ENCODE measurements at places on chromosomes 6 and 20.

DNA sequence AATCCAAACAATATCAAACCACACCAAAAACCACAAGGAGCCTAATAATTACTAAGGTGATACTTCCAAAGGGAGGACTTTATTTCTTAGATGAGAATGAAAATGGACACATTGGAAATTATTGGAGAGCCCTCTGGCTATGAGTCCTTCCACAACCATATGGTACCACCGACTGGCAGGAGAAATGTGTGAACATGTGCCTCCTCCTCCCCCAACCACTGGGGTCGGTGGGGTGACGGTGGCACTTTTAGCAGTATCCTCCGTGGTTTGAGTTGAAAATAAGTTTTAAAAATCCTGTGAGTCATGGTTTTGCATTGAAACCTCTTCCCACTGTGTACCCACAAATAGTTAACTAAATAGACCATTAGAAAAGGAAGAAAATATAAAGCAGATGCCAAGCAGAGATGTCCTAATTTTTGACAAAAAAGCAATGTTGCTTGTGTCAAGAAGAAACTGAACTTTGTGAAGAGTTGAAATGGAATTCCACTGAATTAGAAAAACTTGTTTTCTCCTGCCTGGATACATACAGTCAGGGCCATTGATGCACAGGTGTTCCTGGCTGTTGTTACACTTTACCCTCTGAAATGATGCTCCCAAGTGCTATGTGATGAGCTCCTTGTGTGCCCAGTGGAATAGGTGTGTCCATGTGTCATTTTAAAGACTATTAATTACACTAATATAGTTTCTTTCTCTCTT, 3.2 kb downstream of the EDN1 start:
- DNase-seq, result no peak

- no peak for DNase-seq
Observed at GRCh38 chr20:63496596-63497120, 2.2 kb downstream of the EEF1A2 start.

- DNase-seq, result peak; percentile 78
Observed at GRCh38 chr20:31587545-31588389, 17.3 kb upstream of the ID1 start.

DNA sequence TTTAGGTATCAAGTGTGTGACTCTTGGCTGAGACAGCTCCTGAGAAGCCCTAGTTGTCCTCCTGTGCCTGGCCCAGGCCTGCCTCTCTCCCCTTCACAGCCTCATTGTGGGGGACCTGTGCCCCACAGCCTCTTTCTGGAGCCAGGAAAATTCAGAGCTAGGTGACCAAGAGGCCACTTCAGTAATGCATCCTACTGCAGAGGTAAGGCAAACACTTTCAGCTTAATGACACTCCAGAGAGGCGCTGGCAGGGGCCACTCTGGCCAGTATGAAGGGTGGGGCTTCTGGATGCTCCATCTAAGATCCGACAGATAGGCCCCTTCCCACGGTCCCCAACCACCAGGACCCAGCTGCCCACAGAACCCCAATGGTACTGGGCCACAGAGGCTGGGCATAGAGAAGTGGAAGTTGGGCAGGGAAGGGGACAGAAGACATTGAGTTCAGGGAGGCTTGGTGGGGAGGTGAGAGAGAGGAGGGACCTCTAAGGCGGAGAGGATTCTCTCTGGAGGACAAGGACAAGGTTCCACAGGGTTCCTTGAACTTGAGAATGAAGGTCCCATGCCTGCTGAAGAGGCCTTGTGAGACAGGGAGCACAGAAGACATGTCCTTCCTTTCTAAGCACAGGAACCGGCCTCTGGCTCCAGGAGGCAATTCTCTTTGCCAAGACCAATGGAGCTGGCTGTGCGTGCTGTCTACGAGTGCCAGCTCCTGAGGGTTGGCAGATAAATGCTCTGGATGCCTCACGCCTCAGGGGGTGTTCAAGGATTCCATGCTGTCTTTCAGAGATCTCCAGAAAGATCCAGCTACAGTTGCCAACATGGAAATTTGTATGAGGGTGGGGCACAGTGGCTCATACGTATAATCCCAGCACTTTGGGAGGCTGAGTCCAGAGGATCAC, 46.4 kb upstream of the TGM2 start:
- no peak for DNase-seq

GRCh38 chr6:149864578-149865535, 698 bp upstream of the LRP11 start:
- DNase-seq, result peak; percentile 55

- no peak for DNase-seq
Observed at GRCh38 chr6:50998905-50999304, 180.2 kb downstream of the TFAP2B start.

DNA sequence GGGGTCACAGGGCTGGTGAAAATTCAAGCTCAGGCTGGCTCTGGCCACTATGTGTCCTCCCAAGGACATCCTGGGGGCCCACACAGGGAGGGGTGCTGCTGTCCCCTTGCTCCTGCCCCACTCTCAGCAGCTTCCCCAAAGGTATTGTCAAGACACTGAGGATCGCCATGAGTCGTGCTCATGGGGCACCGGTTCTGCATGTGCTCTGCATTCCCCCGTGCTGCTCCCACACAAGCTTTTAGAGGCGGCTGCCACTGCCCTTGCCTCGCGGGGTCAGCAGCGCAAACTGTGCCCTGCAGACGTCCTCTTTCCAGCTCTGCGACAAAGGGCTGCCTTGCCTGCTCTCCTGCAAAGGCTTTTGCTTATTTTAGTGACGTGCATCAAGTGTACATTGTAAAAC, 179.8 kb downstream of the ERMARD start:
- no peak for DNase-seq

GRCh38 chr6:4105980-4106536, 27.1 kb upstream of the FAM217A start:
- DNase-seq, result no peak

DNA sequence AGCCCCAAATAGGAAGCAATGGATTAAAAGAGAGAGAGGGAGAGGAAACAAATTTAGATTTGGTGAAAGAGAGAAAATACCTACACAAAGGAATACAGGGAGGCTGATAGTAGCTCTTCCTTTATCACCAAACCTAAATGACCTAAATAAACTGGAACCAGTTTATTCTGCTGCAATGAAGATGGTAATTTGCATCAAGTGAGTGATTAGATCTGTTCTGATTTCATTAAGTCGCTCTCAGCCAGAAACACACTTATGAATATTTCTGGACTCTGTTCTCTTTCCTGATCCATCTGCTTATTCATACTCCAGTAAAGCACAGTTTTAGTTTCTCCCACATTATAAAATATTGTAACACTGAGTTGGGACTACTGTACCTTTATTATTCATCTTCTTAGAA, 83.4 kb upstream of the BMP5 start:
- DNase-seq, result no peak

- DNase-seq, result no peak
Observed at GRCh38 chr20:16106191-16106849, 466.9 kb downstream of the KIF16B start.

GRCh38 chr6:11307226-11307625, 74.8 kb upstream of the NEDD9 start:
- DNase-seq, result no peak

- no peak for DNase-seq
Observed at GRCh38 chr20:55329108-55329507, 676.2 kb downstream of the CBLN4 start.

- no peak for DNase-seq
Observed at GRCh38 chr6:136306466-136306865, 16.8 kb upstream of the BCLAF1 start.

- DNase-seq, result no peak
Observed at GRCh38 chr20:25223179-25223661, 24.7 kb upstream of the PYGB start.

- peak; percentile 30 for DNase-seq
Observed at GRCh38 chr6:106315765-106316374, 9.7 kb downstream of the ATG5 start.

DNA sequence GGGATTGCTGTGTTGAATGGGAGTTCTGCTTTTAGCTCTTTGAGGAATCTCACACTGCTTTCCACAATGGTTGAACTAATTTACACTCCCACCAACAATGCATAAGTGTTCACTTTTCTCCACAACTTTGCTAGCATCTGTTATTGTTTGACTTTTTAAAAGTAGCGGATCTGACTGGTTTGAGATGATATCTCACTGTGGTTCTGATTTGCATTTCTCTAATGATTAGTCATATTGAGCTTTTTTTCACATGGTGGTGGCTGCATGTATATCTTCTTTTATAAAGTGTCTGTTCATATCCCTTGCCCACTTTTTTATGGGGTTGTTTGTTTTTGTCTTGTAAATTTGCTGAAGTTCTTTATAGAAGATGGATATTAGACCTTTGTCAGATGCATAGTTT, 588.3 kb upstream of the ADGRB3 start:
- DNase-seq, result no peak

DNA sequence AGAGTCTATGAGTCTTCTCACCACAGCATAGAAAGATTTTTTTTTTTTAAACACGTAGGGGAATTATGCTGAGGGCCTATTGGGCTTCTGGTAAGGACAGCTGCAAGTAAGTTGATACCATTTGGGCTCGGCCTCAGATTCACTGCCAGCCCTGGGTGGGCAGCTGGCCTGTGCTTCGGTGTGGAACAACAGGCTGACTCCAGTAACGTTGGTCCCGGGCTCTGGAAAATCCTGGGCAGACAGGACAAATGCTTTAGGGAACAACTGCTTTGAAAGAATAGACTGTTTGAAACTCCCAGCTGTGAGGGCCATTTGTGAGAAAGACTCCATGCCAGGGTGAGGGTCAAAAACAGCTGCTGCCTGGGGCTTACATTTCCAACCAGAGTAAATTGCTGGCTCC, 366.5 kb downstream of the QKI start:
- no peak for DNase-seq

- no peak for DNase-seq
Observed at GRCh38 chr6:37668251-37668650, 29.4 kb downstream of the MDGA1 start.

DNA sequence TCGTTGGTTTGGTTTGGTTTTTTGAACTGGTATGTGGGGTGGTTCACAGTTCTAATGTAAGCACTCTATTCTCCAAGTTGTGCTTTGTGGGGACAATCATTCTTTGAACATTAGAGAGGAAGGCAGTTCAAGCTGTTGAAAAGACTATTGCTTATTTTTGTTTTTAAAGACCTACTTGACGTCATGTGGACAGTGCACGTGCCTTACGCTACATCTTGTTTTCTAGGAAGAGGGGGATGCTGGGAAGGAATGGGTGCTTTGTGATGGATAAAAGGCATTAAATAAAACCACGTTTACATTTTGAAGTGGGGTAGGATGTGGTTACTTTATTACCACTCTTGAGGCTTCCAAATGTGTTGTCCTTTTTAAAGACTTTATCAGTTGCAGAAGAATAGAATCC, 168.0 kb downstream of the ZMYND8 start:
- no peak for DNase-seq

GRCh38 chr6:13927203-13927602, 2.5 kb downstream of the RNF182 start:
- no peak for DNase-seq

DNA sequence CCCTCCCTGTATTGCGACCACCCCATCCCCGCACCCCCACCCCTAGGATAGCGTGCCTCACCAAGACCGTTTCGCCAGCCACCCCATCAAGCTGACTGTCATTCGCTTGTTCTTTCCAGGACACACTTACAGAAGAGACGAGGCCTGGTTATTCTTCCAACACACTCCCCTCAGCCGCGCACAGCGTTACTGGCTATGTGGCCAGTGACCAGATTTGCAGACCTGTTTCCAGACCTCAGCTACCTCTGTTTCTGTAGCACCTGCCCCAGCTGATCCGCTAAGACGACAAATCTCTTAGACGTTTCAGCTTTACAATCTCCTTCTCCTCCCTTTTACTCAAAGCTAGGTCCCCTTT, 26.1 kb downstream of the HLA-F start:
- no peak for DNase-seq

GRCh38 chr6:7624796-7625710, 35.1 kb downstream of the SNRNP48 start:
- peak; percentile 63 for DNase-seq

- no peak for DNase-seq
Observed at GRCh38 chr6:131213501-131213990, 78.3 kb downstream of the AKAP7 start.

GRCh38 chr6:146301764-146302163, 241.9 kb upstream of the RAB32 start:
- peak; percentile 49 for DNase-seq

DNA sequence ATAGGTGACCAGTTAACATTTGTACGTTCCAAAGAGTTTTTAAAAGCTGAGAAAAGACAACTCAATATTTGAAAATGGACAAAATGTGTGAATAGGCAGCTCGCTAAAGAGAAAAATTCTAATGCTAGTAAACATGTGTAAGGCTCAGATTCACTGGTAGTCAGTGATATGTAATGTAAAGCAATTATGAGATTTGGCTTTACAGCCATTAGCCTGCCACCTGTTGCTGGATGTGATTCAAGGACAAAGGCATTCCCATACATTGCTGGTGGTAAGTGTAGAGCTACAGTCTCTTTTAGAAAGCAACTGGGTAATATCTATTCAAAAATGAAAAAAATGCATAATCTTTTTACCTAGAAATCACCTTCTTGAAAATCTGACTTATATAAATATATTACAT, 114.3 kb downstream of the COL19A1 start:
- DNase-seq, result no peak

DNA sequence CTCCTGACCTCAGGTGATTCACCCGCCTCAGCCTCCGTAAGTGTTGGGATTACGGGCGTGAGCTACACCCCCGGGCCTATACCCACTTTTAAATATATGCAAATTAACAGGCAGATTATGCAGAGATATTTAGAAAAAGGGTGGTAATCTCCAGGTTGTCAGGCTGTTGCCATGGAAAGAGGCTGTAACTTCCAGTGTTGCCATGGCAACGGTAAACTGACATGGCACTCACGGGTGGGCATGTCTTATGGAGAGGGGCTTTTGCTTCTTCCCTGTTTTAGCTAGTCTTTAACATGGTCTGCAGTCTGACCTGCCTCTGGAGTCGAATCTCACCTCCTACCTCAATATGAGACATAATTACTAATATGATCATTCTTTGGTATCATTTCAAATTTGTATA, 44.9 kb downstream of the ZNF334 start:
- no peak for DNase-seq

DNA sequence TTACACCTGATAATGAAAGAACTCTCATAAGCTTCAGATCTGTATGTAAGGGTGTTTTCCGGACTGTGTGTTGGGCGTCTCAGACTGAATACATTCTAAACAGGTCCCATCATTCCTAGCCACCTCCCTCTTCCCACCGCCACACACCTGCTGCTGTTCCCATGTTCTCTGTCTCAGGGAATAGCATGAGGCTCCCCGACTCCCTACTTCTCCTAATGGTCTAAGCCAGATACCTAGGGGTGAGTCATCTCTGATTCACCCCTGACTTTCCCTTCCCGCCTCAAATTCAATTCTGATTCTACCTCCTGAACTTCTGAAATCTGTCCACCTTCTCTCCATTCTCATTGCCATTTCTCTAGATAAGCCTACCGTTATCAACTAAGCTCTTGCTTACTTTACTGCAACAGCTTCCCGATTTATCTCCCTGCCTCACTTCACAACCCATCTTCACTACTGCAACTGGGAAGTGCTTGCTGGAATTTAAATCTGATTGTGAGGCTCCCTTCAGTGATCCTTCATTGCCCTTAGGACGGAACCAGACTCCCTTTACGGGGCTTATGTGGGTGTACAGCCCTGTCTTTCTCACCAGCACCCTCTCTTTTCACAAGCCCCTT, 1.6 kb downstream of the TMEM14A start:
- DNase-seq, result no peak

Data from suppressor macrophage (primary cell).